Stimulated activated CD8-positive, alpha-beta memory T cell treated with anti-CD3 and anti-CD28 coated beads, Interleukin-4, amount 100 ng/mL, for 24 hours (primary cell): ENCODE measurements at places on chromosomes 1 and 21.

DNA sequence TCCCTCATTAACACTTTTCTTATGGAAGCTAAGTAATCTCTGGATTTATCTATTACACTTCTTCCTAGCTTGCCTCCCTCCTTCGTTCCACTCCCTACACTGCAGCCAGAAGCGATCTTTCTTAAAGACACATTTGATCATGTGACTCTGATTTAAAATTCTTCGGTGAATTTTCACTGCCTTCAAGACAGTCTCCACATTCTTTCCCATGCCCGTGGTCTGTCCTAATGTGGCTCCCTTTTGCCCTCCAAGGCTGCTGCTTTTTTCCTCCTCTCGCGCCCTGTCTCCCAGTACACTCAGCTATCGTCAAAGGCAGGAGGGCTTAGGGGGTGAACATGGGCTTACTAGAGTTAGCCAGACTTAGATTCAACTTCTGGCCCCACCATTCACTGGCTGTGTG lies 64.4 kb downstream of the SDCCAG8 start:
- no peak for DNase-seq

DNA sequence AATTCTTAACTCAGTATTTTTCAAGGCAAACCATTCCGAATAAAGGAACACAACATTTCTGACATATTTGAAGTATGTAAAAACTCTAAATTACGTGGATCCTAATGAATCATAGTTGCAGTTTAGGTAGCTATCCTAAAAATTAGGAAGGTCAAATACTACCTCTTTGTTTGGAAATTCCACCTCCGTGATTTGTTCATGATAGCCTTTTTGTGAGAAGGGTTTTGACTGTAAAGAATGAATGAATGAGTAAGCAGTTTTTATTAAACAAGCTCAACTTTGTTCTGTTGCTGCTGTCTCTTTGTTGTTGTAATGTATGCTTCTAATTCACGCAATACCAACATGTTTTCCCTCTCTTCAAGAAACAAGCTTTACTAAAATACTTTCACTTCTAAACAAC lies 840.4 kb downstream of the USP25 start:
- DNase-seq: no peak

GRCh38 chr1:107933736-107934135 lies 31.2 kb downstream of the VAV3 start:
- DNase-seq: no peak

DNA sequence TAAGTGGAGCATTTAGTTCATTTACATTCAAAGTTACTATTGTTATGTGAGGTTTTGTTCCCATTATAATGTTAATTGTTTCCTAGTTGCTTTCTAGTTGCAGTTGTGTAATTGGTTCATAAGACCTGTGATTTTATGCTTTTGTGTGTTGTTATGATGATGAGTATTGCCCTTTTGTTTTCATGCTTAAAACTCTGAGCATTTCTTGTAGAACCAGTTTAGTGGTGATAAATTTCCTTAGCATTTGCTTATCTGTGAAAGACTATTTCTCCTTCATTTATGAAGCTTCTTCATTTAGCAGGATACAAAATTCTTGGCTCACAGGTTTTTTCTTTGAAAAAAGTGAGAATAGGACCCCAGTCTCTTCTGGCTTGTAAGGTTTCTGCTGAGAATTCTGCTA lies 274.8 kb upstream of the SPAG17 start:
- DNase-seq: no peak

DNA sequence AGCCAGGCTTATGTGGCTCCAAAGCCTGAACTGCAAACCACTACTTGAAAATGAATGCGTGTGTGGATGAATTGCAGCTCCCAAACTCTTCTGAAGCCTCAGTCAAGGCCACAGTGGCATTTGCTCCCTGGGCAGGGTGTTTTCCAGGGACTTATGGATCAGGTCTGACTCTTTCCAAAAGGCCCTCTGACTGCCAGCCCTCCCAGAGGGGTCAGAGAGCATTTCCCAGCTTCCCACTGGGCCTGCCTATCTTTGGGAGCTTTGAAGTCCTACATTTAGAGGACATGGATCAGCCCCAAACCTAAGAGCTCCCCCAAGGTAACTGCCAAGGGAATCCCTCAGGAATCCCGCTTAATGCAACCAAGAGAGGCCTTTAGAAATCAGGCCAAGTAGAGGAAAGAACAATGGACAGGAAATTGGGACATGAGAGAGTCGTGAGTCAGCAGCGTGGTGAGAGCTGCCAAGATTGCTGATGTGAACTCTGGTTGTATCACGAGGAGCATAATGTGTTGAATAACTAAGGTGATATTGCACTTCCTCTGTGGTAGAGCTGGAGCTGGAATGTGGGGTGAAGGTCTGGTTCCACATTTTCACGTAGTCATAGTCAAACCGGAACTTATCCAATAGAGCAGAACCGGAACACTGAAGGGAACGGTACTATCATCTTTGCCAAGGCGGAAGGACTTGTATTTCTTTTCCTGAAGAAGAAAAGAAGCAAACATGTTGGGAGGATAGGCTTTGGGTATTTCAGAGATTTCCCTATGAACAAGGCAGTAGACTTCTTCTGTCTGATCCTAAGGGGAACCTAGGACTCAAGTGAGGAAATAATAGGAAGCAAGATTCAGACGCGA lies 99.4 kb upstream of the JUN start:
- DNase-seq: no peak

GRCh38 chr1:20633190-20634064 lies at the start of gene PINK1:
Gene PINK1, plus strand, starts transcription at chr1:20633458. Its CDS starts 91 bp downstream, at chr1:20633549.
- peak; percentile 69 for DNase-seq

GRCh38 chr1:160459056-160459455 lies 58.7 kb downstream of the VANGL2 start:
- no peak for DNase-seq

GRCh38 chr1:186435336-186435735 lies 25.6 kb downstream of the PDC start:
- no peak for DNase-seq

DNA sequence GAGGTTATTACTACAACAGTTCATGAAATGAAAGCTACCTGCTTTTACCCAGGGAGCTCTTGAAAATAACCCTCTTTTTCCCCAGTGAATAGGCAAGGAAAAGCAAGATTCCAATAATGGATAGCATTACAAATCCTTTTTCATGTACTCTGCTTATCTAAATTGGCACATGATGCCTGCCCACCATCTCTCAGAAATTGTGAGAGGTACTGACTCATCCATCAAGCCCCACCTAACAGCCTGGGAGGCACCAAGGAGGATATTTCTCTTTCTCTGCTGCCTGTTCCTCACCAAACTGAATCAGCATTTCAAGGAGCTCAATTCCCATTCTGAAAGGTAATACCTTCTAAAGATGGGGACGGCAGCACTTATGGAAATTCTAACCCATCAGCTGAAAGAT lies 34.4 kb downstream of the PALMD start:
- DNase-seq: no peak

DNA sequence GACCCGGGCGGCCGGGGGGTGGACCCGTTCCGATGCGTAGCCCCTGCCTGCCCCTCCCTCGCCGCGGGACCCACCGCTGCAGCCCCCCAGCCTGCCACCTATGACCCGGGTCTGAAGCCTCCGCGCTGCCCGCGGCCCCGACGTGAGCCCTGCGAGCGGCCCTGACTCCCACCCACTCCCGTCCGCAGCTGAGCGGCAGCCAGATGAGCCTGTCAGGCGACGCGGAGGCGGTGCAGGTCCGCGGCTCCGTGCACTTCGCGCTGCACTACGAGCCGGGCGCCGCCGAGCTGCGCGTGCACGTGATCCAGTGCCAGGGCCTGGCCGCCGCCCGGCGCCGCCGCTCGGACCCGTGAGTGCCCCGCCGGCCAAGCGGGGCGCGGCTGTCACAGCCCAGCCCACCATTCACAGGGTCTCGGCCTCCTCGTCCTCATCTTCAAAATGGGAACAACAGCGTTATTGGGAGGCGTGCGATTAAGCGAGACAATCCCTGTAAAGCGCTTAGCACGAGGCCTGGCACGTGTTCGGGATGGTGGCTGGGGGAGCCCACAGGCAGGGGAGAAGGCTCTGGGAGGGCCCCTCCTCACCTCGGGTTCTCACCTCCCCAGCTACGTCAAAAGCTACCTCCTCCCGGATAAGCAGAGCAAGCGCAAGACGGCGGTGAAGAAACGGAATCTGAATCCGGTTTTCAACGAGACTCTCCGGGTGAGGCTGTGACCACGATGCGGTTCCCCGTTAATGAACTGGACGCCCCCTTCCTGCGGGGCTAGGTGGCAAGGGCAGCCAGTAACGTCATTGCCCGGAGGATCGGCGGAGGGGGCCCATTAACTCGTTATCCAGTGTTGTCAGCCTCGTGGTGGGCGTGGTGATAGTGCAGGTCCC lies 8.2 kb downstream of the SYTL1 start:
- no peak for DNase-seq

- DNase-seq: no peak
Measured at GRCh38 chr1:114831276-114831994, 23.2 kb upstream of the SYCP1 start.

DNA sequence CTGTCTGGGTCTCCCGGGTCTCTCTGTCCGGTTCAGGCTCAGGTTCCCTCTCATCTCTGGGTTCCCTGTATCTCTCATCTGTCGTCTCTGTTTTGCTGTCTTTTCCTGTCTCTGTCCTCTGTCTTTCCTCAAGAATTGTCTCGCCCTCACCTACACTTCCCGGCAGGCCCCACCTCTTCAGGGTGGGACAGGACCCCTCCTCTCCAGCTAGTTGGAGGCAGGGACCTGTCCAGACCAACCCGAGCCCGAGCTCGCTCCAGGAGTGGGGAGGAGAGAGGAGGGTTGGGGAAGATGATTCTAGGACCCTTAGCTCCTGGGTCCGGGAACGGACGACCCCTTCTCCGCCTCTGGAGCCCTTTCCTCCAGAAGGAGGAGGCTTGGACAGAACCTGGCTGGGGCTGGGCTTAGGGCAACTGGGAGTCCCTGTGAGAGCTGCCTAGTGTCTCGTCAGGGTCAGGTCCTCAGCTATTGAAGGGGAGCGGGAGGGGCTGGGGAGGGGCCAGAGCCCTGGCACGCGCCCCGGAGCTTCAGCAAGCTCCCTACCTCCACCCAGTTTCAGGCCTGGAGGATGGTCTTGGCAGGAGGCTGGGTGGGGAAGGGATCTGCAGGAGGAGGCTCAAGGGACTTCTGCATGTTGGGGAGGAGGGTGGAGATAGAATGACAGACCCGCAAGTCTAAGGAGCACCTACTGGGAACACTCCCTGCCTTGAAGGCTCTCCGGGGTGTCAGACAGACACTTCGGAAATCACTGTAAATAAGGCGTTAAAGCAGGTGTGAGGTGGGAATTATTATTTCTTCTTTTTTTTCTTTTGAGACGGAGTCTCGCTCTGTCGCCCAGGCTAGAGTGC lies 26.3 kb upstream of the EPB41 start:
- DNase-seq: no peak

DNA sequence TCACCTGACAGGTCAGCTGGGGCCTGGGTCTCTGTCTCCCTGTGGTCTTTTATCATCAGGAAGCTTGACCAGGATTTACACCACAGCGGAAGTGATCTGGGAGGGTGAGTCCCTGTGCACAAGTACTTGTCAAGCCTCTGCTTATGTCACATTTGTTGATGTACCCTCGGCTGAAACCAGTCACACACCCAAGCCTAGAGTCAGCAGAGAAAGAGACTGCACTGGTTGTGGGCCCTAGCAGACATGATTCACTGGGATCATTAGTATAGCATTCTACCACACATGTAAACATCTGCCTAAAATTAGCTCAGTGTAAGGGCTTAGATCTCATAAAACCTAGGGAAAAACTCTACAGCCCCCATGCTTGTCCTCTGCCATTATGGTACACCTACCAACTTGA lies 79.3 kb upstream of the LAMC2 start:
- DNase-seq: no peak

GRCh38 chr1:177351361-177352108 lies 180.8 kb downstream of the BRINP2 start:
- no peak for DNase-seq
